Nasal cavity respiratory epithelium epithelial cell of viscerocranial mucosa (primary cell): ENCODE measurements at places on chromosomes 4 and X. TPM values are rescaled to one million over a fixed set of nuclear protein-coding genes. Genes with fewer than 3 reads are reported as not detected.

Gene PWWP3B
- under 0.01 and 0.43 TPM in 2 replicates for total RNA-seq

Gene SMPX
- not detected in 2 replicates for total RNA-seq

Gene KDM5C
- 104 and 185 TPM in 2 replicates for total RNA-seq

Gene TRIM75
- total RNA-seq: not detected in 2 replicates

Gene ANTXR2
- 43.4 and 82.2 TPM in 2 replicates for total RNA-seq
